ENCODE measurements at places on chromosomes 12 and 14.

DNA sequence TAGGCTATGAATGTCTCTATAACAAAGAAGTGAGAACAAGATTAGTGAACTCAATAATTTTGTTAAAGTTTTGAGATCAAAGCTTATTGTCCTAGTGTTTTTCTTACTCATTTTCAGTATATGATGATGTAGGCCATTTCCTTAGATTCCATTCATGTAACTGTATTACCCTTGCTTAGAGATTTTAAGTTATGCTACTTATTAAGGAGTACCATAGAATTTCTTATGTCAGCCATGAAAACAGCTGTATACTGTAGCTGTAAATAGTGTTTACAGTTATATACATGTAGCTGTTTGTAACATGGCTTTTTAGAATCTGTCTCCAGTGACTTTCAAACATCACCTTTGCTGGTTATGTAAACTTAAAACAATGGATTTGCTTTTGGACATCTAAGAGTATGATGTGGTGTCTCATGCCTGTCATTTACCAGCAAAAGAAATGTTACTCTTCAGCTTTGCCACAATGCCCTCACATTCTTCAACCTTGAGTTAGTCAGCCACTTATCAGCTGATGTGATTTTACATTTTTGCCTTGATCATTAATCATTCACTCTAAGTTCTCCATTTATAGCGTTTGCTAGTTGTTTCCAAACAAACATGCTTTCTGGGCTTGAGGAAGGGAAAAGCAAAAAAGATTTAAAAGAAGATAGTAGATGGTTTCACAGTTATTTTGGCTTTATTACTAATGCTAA, 55.5 kb downstream of the SLC16A7 start:
- DNase-seq, result no peak

- DNase-seq, result no peak
Measured at GRCh38 chr14:52740751-52741150, 10.8 kb downstream of the STYX start.

GRCh38 chr12:74906224-74906623, 303.4 kb downstream of the KCNC2 start:
- no peak for DNase-seq

DNA sequence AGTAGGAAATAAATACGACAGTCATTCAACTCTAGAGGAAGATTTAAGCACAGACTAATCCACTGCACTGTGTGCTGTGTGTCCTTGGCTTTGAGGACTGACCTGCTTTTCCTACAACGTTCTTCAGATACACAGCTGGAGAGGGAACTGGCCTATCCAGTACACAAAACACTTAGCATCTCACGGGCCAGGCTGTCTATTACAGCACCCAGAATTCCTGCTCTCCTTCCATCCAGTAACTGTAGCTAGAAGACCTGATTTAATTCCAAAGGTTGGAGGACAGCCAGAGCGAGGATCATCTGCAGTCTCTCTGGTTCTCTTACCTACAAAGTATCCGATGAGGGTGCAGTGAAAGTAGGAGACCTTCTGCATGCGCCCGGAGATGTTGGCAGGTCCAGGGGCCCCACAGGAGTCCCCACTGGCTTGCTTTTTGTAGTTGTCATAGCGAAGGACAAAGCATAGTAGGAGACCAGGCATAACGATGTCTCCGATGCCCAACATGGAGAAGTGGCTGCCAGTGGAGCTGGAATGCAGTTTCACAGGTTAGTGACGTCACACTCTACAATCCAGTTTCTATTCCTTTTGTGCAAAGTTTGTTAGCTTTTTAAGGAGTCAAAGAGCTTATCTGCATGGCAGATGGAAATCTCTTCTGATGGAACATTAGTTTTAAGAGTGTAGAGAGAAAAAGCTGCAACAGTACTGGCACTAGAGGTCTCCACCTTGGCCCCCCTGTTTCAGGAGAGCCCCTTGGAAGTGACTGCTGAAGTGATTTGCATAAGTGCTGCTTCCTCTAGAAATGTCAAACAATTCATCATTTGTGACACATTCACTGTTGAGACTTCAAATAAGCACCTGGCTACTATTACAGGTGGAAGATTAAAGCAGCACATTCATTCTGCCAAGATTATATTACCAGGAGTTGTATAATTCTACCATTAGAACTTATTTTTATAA, 41.7 kb downstream of the ACADS start:
- DNase-seq, result no peak

DNA sequence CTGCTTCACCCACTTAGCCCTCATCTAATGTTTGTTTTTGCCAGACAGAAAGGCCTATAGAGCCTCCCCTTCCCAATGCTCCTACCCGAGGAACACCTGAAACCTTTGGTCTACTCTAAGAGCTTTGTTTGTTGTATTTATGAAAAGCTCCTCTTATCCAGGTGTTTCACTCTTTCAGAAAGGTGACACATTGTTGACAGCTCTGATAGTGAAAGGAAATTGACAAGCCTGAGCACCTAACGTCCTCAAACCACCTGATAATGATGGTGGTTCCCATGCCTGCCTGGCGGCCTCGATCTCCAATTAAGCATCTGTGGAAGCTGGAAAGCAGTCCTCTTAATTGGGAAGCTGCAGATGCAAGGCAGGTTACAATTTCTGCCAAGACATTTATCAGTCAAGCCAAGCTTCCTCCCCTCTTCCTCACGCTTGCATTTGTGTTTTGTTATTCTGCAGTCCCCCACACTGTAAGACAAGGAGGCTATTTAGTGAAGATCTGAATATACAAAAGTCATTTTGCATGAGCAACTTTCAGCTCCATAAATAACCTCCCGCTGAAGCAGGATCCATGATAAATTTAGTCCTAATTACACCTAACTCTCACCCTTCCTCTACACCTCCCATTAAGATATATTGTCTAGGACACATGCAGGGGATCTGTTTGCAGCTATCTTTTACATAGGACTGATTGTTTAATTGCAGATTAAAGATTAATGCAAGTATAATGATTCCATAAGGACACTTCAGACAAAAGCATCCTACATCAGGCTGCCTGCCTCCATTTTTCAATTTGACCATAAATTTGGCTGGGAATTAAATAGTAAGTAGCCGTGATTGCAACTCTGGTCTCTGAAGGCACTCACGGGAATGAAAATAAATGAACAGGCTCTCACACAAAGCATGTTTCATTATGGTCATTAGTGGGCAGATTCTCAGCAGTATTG, 288.6 kb downstream of the PDZRN4 start:
- no peak for DNase-seq

- DNase-seq, result no peak
Measured at GRCh38 chr12:6250343-6250742, 50.1 kb downstream of the CD9 start.

- DNase-seq, result no peak
Measured at GRCh38 chr14:75978249-75978731, 3.5 kb downstream of the TGFB3 start.

- DNase-seq, result no peak
Measured at GRCh38 chr12:79162147-79162772, 297.7 kb downstream of the SYT1 start.

DNA sequence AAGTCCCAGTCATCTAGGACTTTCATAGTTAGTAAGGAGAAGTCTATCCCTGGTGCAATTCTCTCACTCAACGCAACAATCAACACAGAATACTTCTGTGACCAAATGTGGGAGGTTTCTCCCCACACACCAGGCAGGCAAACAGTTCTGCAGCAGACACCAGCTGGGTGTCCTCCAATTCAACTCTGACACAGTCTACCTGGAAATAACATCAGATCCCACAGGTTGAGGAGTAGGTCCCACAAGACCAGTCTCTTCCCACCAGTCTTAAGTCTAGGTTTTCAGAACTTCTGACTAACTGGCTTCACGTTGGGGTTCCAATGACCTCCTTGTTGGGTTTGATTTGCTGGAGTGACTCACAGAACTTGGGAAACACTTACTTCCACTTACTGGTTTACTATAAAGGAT, 14.8 kb downstream of the ACOT6 start:
- no peak for DNase-seq

GRCh38 chr14:104200106-104200505, 61.7 kb downstream of the KIF26A start:
- DNase-seq, result no peak

GRCh38 chr14:100305324-100306100, 732 bp downstream of the SLC25A29 start:
- DNase-seq, result peak; percentile 19

Measured in effector CD8-positive, alpha-beta T cell (primary cell).